Gastroesophageal sphincter (tissue), 4 donors: ENCODE measurements at places on chromosomes 12 and 14.
A peak's percentile ranks its signal among the peaks of the same experiment; 100 is the strongest.

DNA sequence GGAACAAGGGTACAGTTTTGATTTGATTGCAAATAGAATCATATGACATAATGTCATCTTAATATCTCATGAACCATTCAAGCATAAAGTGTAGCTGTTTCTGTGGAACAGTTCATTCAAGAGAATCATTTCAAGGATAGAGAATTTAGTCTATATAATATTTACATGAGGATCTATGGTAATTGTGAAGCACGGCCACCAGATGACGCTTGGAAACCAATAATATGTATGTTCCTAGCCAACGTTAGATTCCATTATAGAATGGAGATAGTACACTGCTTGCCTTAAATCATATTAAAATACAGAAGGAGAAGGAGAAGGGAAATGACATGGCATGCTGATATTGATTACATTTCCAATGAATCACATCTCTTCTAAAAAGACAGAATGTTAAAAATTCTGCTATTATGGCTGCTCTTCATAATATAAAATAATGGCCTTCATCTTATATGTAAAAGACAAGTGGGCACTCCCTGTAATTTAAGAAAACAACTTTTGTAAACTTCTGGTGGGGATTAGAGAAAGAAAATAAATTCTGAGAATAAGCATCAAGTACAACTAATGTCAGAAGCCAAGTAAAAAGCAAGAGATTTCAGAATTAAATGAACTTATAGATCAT lies 351.0 kb downstream of the NAV3 start:
- no peak for ATAC-seq

DNA sequence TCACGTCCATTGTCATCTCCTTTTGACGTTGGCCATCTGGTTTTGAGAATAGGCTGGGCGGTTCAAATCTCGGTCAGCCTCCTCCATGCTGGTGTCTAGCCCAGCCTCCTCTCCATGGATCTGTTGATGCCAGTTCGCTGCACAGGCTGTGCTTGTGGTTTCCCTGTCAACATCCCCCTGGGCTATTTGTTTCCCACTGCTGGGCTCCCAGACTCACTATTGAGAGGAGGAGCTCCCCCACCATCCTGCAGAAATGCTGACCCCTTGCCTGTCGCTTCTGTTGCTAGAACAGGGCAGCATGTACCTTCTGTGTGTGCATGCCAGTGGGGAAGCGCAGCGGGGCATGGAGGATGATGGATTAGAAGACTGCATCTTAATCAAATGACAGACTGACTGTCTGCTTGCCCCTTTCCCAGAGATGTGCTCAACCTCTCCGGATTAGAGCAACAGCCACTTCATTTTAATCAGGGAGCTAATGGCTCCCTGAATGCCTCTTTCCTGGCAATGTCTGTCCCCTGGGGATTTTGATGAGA lies 170.5 kb downstream of the TSPAN9 start:
- no peak for ATAC-seq

DNA sequence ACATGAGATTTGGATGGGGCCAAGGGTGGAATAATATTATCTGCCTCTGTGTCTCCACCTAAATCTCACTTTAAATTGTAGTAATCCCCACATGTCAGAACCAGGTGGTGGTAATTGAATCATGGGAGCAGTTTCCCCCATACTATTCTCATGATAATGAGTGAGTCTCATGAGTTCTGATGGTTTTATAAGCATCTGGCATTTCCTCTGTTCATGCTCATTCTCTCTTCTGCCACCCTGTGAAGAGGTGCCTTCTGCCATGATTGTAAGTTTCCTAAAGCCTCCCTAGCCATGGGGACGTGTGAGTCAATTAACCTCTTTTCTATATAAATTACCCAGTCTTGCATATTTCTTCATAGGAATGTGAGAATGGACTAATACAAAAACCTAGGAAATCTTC lies 29.9 kb downstream of the TSPAN19 start:
- no peak for ATAC-seq

DNA sequence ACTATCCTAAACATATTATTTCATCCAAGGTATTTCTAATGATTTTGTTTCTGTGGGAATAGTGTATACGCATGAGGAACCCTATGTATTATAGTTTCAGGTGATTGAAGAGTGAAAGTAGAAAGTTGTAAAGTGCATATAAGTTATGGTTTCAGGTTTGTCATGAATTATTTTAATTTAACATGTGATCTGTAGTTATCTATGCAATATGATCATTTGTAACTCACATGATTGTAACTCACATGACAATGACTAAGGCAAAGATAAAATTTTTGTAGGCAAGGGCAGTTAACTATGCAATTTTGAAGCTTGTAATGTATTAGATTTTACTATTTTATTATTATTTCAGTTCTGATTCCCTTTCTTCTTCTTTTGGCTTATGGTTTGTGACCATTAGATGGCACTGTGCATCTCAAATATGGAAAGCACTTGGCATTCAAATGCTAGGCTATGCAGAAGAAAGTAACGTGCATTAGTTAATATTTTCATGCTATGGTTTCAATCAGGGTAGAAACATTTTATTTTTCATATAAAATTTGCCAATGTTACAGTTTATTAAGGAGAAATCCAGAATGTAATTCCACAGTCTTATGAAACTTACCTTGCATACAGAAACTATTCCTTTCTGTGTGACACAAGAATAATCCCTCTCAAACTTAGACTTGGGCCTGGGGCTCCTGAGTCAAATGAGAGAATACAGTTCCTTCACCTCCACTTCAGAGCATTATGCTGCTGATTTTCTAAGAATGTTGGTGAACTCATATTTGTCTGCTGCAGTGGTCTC lies 15.8 kb upstream of the TMEM30B start:
- ATAC-seq, result no peak

GRCh38 chr14:94839348-94839747 lies 69.4 kb upstream of the GSC start:
- ATAC-seq, result no peak

DNA sequence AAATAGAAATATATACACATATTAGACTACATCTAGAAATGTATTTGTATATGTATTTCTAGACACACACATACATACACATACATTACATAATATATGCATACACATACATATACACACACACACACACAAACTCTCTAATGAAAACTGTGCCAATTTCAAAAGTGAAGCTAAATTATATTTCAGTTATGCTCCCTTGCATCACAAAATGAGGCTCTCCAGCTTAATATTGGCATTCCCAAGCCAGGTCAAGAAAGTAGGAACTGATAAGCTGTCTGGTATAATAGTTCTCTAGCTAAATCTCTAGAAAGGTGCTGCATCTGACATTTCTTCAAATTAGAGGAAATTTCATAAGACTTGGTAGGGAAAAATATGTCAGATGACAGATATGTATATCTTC lies 56.9 kb downstream of the GARIN6 start:
- ATAC-seq, result no peak

DNA sequence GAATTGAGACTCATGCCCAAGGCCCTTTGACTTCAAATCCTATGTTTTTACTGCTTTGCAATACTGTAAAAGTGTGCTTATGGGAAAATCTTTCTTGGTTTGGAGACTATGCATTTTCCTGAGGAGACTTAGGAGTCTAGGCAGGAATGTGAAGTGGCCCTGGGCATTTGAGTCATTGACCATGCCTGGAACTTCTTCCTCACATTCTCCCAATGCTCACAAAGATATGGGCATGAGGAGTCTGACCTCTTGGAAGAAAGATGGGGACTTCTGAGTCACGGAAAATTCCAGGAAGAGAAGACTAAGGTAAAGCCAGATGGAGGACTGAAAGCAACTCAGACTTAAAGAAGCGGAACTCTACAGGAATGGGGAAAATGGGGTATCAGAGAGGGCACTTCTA lies 38.2 kb upstream of the ZNF641 start:
- no peak for ATAC-seq

DNA sequence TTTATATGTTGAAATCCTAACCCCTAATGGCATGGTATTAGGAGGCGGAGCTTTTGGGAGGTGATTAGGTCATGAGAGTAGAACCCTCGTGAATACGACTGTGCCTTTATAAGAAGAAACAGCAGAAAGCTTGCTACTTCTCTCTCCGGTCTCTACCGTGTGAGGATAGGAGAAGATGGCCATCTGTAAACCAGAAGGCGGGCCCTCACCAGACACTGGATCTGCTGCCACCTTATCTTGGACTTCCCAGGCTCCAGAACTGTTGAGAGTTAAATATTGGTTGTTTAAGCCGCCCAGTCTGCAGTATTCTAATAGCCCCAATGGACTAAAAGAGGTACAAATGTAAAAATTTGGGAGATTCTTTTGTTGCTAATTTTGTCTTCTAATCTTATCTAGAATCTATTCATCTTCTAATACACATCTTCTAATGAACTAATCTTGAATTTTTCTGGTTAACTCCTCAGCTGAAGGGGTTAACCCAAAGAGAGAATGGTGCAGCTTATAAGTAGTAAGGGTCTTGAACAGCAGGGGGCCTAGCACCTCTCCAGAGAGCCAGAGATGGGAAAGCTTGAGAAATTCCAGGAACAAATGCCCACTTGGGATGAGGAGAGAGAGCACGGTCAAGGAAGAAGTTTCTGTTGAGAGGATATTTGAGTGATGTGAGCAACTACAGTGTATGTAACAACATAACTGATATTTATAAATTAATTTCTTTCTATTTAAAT lies 264.0 kb upstream of the GRIP1 start:
- no peak for ATAC-seq

- ATAC-seq, result peak; percentile 90
Measured at GRCh38 chr12:25585021-25585523, 32.0 kb upstream of the LMNTD1 start.

DNA sequence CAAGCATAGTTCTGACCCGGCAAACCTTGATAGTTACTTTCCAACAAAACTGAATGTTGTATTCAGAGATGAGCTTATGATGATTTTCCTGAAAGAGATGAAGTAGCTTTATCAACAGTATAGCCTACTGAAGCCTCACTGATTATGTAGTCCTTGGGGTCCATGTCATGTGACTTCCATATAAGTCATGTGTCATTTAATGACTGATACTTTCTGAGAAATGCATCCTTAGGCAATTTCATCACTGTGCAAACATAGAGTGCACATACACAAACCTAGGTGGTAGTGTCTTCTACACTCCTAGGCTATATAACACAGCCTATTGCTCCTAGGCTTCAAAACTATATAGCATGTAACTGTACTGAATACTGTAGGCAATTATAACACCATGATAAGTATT lies 28.5 kb upstream of the TUBA1C start:
- no peak for ATAC-seq

DNA sequence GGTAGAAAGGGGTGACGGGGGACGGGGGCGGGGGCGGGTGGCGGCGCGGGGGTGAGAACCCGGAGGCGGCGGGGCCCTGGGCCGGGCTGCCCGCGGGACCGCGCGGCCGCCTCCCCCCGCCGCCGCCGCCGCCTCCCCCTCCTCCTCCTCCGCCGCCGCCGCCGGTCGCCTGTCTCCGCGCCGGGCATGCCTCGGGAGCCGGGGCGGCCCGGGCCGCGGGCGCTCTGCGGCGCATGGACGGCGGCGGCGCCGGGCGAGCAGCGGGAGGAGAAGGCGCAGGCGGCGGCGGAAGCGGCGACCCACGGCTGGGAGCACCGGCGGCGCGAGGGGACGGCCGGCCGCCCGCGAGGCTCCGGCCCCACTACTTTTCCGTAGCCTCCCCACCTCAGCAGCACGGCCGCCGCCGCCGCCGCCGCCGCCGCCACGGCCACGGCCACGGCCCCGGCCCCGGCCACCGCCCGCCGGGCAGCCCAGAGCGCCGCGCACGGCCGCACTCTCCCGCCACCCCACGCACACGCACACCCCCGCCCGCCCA lies at the start of gene NPAS3:
Gene NPAS3, plus strand, starts transcription at position 161 of the 535 bp plus-strand sequence.
- ATAC-seq, result peak; percentile 64

GRCh38 chr12:1319212-1319611 lies 275.2 kb downstream of the FBXL14 start:
- no peak for ATAC-seq

DNA sequence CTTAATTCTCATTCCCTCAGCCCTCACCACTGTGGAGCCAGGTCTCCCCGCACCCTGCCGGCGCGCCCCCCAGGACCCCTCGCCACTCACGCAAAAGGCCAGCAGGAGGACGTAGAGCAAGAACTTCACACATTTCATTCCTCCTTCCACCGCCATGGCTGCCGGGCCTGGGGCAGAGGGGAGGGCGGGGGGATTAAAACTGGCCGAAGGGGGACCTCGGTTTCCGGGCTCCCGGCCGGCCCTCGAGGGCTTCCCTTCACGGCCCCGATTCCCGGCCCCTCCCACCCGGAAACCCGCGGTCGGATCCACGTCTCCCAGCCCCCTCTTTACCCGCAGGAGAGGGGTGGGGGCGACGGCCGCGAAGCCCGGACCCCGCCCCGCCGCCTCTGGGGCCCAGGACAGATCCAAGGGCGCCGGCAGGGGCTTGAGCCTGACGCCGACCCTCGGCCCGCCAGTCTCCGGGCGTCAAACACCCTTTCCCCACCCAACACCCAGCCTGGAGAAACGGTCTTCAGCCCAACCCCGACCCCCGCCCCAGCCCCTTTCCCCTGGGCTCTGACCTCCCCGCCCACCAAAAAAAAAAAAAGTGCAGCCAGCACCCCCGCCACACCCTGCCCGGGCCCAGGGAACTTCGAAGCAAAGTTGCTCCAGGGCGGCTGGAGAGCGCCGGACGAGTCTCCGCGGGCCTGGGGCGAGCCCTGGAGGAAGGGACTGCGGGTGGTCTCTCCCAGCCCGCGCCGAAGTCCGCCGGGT lies 447 bp downstream of the CD63 start:
- peak; percentile 37 for ATAC-seq

DNA sequence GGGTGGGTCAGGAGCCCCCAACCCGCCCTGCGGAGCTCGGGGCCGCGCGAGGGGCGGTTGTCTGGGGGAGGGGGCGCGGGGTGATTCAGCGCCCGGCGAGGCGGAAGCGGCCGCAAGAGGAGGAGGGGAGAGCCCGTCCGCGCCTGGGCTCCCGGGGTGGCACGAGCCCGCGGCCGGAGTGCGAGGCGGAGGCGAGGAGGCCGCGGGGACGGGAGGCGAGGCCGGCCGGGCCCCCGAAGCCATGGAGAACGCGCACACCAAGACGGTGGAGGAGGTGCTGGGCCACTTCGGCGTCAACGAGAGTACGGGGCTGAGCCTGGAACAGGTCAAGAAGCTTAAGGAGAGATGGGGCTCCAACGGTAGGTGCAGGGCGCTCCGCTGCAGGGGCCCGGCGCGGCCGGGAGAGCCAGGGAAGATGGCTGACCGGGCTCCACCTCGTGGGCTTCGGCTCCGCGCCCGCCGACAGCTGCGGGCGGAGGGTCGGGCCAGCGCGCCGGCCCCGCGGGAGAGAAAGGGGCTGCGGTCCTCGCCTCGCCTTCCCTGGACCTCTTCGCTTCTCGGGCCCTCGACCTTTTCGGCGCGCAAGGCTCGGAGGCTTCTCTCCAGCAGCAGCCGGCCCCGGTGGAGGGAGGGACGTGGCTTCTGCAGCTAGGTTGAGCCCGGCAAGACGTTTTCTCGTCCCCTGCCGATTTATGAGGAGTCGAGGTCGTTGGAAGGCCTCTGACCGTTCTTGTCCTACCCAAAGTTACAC lies 677 bp downstream of the ATP2A2 start:
- peak; percentile 67 for ATAC-seq
